Right ventricle myocardium inferior (tissue), 1 donor: ENCODE measurements at places on chromosomes 1 and 21. TPM values are rescaled to one million over a fixed set of nuclear protein-coding genes. Genes with fewer than 3 reads are reported as not detected.

The C1orf94 gene
- total RNA-seq = not detected

GRCh38 chr1:98870959-98871903 is 133.4 kb downstream of the PLPPR5 start:
- DNase-seq = no peak

DNA sequence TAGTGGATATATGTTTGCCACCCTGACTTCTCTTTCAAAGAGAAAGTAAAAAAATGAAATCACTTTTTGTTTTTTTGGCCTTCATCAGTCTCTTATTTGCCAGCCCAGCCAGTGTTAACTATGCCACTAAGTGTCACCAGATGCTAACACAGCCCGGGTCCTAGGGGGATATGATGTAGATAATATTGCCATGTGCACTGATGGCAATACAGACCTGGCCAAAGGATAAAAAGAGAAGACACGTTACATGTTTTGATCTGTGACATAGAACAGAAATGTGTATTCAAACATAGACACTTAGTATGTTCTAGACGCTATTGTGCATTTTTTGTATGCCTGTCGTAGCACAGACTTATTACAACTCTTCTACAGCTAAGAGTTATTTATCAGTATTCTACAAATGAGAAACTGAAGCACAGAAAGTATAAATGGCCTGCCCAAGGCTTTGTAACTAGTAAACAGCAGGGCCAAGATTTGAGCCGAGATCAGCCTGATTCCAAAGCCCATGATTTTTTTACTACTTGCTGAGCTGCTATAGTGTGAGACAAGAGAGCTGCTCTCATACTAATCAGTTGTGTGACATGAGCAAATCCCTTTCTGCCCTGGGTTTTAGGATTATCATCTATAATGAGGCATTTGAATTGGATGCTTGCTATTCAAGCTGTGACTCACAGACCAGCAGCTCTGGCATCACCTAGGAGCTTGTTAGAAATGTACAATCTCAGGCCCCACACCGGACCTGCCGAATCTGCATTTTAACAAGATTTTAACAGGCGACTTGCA is 6.3 kb downstream of the LRRC53 start:
- DNase-seq = no peak

DNA sequence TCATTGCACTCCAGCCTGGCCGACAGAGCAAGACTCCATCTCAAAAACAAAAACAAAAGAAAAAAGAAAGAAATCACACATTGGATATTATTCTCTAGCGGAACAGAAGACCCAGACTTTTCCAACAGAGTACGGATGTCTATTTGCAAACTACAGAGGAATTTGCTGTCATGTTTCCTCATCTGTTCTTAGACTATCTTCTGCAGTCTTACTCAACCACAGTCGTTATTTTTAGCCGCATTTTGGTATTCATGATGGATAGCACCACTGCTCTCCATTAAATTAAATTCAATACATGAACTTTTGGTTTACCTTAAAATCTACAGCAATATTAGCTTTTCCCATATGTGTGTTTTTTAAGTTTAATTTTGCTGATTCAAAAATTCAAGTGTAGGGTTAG is 14.2 kb upstream of the HEATR1 start:
- DNase-seq = no peak

GRCh38 chr21:18204931-18205330 is 39.7 kb upstream of the CHODL start:
- no peak for DNase-seq

The OR2M3 gene
- total RNA-seq = not detected

The OR2L3 gene
- not detected for total RNA-seq

DNA sequence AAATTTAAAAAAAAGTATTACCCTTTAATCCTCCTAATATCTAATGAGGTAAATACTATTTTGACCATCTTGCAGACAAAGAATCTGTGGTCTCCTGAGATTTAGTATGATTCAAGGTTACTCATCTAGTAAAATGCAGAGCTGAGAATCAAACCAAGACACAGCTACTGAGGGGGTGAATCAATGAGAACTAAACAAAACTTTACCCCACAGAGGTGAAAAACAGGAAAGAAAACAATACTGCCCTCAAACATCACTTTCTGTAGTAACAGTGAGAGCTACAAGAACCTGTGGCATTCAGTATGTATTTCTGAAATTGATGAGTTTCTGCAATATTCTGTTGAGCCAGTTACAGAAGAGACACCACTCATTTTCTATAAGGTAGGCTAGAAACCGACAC is 85.1 kb downstream of the JAK1 start:
- no peak for DNase-seq

The A3GALT2 gene
- total RNA-seq = not detected

GRCh38 chr1:235460770-235461169 is 43.5 kb downstream of the B3GALNT2 start:
- DNase-seq = no peak

DNA sequence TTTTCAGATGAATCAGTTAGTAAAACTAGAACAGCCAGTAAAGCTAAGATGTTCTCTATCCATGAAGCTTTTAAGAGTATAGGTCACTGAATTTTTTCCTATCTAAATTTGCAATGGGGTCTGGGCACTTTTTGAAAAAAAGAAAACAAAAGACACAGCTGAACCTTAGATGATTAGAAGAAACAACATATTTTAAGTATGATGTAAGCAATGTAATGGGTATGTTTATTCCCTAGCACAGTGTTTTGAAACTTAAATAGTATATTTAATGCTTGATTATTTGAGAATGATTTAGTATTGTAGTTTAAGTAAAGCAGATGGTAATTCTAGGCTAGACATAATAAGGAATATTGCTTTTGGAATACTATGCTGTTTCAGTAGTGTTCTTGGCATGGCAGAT is 36.2 kb downstream of the KCTD3 start:
- no peak for DNase-seq

The LRRC39 gene
- 155 TPM for total RNA-seq

DNA sequence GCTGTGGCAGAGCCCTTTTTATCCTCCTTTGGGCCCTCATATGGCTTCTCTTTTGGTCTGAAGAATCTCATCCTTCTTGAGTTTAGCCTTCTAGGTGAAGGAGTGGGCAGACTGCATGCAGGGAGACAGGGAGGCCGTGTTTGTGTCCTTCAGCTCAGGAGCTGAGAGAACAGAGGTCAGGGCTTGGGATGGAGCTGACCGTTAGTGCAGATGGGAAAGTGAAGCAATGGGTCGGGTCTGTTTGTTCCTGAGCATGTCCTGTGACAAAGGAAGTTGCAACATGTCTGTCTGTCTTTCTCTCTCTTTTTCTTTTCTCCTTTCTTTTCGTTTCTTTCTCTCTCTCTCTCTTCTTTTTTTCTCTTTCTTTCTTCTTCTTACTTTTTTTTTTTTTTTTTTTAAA is 14.9 kb downstream of the MAPKAPK2 start:
- no peak for DNase-seq

DNA sequence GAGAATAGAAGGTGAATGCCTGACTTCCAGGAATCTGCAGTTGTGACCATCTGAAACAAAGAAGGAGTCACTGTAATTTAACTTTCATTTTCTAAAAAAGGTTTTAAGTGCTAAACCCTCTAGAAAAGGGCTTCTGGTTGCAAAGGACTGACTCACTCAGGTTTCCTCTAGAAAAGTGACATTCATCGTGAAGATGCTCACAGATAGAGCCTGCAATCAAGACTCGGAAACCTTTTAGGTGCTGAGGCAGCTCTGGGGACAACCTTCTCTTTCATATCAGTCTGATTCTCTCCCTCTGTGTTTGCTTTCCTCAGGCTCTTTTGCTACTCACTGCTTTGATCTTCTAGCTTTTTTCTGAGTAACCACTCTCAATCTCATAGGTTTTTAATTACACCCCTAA is 8.2 kb downstream of the BCL9 start:
- no peak for DNase-seq

The ENTREP3 gene
- 14.5 TPM for total RNA-seq

The ARMH1 gene
- 0.78 TPM for total RNA-seq

- no peak for DNase-seq
Observed at GRCh38 chr1:234870020-234870981, 258.3 kb downstream of the TOMM20 start.

The VPS72 gene
- total RNA-seq = 47.1 TPM

GRCh38 chr1:221699577-221699976 is 42.3 kb downstream of the DUSP10 start:
- DNase-seq = no peak
